ENCODE measurements at places on chromosomes 5 and 9.

GRCh38 chr5:88045931-88046461, 222.6 kb downstream of the TMEM161B start:
- no peak for DNase-seq

DNA sequence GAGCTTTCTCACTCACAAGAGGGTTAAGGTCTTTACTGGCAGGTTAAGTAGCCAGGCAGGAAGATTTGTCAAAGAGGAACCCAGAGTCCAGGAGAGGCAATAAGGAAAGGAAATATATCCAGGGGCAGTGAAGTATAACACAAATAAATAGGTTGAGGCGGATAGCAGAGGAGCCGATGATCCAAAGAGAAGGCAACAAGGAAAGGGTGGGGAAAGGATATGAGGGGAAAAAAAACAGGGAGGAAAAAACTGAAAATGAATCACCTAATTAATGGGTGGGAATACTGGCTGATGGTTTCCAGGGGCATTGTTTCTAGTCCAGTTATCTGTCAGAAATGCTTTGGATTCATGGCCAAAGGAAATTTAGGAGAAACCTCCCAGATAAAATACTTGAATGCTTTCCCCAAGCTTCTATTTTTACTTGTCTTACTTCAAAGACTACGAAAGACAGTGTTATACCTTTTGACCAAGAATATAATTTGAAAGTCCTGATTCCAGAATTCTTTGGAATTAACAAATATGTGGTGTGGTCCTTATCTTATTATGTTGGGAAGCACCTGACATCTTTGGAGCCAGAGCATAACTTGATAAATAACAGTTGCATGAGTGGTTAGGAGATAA, 146.5 kb downstream of the AOPEP start:
- DNase-seq, result no peak

GRCh38 chr5:137688210-137688840, 47.6 kb downstream of the KLHL3 start:
- DNase-seq, result no peak

- no peak for DNase-seq
These were observed 28.9 kb downstream of the PLAC8L1 start for GRCh38 chr5:146076455-146076854.

DNA sequence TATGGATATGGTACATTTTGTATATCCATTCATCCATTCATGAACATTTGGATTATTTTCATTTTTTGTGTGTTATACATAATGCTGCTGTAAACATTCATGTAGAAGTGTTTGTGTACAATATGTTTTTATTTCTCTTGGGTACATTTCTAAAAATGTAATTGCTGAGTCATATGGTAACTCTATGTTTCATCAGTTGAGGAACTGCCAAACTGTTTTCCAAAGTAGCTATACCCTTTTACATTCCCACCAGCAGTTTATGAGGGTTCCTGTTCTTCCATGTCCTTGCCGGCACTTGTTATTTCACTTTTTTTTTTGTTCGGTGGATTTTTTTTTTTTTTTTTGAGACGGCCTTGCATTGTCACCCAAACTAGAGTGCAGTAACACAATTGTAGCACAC, 54.0 kb upstream of the MCCC2 start:
- no peak for DNase-seq

- DNase-seq, result no peak
These were observed 32.6 kb downstream of the WDR36 start for GRCh38 chr5:111124793-111125192.

DNA sequence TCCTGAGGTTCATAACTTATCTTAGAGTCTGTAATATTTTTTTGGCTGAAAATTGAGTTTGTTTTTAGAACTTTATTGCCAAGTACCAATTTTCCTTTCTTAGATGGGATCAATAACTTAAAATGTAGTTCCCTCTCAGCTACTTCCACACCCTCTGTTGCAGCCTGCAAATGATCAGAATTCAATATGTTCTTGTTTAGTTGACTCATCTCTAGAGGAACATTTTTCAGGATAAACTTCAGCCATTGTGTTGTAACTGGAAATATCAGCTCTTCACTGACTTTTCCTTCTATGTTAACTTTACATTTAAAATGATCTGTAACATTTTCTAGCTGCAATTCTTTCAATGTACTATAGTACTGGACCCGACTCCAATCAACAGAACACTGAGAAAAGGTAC, 115.7 kb downstream of the ESM1 start:
- DNase-seq, result no peak

DNA sequence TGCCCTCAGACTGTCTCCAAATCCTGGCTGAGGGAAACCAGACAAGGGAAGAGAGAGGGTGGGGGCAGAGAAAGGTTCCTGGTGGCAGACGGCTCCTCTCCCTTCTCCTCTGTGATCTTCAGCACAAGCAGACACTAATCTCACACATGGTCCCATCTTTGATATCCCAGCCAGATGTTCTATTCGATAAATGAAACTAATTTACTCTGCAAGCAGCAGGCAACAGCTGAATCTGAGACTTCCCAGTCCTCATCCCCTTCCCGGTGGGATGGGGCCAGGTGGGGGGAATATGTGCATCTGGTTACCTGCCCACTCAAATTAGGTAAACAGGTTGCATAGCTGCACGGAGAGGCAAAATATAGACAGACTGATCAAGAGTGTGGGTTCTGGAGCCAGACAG, 208.9 kb upstream of the PANK3 start:
- DNase-seq, result no peak

DNA sequence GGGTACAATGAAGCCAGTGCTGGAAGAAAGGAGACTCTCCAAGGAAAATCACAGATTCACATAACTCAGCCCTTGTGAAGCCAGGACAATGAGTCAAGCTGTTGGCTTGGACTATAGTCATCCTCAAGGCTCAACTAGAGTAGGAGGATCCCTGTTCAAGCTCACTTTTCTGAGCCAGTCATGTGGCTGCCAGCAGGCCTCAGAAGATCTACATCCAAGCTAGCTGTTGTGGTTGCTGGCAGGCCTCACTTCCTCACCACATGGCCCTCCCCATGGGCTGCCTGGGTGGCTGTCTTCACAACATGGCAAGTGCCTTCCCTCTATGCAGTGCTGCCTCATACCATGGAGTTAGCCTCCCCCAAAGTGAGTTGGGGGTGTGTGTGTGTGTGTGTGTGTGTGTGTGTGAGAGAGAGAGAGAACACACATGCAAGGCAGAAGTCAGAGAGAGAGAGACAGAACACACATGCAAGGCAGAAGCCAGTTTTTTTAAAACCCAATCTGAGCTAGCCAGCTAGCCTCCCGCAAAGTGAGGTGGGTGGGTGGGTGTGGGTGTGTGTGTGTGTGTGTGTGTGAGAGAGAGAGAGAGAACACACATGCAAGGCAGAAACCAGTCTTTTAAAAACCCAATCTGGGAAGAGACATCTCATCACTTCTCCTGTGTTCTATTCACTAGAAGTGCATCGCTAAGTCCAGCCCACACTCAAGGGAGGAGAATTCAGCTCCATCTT, 17.1 kb downstream of the SCAI start:
- peak; percentile 51 for DNase-seq

DNA sequence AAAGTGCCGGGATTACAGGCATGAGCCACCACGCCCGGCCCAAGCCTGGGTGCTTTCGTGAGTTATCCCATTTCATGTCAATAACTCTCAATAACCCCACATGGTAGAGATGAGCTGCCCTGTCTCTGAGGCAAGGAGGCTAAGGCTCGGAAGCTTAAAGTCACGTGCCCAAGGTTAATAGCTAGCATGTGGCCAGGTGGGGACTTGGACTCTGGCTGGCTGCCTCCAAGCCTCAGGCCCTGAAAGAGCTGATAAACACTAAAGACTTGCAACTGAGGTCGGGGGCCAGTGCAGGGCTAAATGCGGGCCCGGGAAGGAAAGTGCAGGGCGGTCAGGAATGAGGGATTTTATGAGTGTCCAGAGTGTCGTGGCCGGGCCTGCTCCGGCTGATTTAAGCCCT, 30.9 kb upstream of the BARHL1 start:
- DNase-seq, result no peak

- no peak for DNase-seq
These were observed 10.2 kb upstream of the LCP2 start for GRCh38 chr5:170307575-170308465.

- DNase-seq, result peak; percentile 76
These were observed 12.7 kb downstream of the STK10 start for GRCh38 chr5:172175263-172175719.

DNA sequence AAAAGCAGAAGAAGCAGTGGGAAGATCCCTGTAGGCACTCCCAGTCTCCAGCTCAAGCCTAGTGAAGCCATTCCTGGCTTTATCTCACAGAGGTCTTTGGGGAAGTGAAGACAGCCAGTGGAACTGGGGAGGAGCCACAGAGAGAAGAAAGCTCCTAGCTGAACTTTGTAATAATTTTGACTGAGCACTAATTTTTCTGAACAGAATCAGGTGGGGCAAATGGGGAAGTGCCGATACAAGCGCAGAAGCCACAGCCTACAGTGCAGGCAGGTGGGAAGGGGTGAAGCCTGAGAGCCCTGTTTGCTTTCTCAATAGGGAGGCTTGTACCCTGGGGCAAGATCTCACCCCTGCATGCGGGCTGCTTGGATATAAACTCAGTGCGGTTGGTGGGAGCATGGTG, 48.4 kb upstream of the SNAPC3 start:
- DNase-seq, result no peak

- DNase-seq, result no peak
These were observed 13.8 kb downstream of the DNM1 start for GRCh38 chr9:128216781-128217553.

DNA sequence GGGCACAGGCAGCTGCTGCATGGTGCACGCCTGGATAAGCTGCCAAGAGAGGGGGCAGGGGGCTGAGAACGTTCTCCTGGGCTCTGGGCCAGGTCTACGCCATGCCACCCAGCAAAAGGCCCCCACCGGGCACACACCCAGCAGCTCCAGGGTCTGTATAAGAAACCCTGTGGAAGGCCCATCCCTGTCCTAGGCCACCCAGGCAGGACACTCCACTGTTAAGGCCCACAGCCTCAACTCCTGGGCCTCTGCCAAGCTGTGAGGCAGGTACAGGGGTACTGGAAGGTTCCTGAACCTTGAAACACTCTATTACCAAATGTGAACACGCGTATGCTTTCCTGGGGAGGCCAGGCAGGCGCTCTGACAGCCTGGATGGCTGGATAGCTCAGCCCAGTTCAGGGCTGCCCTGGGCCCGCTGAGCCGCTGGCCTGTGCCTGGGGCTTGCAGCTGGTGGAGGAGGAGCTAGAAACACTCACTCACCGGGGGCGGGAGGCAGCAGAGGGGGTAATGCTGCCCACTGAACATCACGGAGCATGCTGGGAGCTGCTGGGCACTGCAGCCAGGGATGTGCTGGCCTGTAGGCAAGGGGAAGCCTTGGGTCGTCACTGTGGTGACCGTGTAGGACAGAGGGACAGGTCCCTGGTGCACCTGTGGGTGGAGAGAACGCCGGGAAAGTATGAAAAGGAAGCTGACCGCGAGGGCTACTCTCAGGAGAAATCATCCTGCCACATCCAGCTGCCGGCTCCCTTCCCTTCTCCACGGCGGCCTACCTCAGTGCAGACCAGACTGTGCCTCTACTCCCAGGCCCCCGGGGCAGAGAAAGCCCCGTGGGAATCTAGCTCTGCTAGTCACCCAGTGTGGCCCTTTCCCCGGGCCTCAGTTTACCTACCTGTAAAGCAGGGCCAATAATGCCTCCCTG, 6.0 kb downstream of the RNF44 start:
- no peak for DNase-seq

DNA sequence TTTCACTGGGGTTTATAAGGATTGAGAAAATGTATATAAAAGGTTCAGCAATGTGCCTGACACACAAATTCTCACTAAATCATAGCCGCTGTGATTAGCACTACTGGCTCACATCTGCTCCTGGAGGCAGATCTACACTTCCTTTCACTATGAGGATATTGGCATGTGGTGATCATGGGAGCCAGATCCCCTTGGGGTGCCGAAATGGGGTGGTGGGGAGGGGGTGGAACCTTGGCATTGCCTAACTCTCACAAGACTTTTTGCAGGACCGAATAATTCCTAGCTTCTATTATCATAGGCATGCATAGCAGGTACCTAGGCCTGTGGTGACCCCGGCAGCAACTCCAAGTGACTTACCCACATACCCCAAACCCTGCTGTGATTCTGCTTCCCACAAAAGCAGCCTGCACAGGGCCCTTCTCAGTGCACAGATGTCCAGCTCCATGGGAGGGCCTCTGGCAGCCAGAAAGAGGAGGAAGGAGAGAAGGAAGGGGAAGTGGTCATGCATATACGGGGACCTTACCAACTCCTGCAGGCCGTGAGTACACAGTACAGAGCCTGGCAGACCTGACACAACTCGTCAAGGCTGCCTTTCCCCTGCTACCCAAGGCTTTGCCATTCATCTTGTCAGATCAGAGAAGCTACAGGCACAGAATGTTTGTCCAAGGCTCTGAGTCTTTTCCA, 61.3 kb upstream of the IQGAP2 start:
- no peak for DNase-seq

- DNase-seq, result no peak
These were observed 231.5 kb upstream of the PPP1R2B start for GRCh38 chr5:156618601-156619000.

DNA sequence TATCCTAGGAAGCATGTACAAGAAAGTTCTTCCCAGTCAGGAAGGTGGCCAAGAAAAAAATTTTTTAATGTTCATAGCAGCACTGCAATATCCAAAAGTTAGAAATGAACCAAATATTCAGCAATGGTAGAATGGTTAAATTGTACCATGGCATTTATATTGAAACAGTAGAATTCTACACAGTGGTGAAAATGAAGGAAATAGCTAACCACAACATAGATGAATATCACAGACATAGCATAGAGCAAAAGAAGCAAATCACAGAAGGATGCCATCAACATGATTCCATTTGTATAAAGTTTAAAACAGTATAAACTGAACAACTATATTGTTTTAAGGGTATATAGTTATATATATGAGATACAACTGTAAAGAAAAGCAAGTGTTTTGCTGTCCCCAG, 10.7 kb upstream of the ANKDD1B start:
- DNase-seq, result no peak

- no peak for DNase-seq
These were observed 459.1 kb downstream of the EBF1 start for GRCh38 chr5:158640593-158640980.

DNA sequence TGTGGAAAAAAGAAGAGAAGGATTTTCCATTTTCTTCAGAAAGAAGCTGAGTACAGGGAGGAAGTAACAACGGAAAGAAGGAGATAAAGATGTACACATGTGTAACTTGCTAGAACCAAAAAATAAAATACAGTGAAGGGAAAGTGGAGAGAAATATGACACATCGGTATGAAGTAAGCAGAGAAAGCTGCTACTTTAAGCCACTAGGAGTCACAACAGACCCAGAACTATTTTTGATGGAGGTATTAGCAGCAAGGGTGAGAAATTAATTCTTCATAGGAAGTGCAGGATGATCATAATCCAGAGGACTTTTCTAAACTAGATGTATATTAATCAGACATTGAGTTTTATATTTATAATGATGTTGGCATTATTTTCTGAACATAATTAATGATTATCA, 88.5 kb downstream of the FAM174A start:
- no peak for DNase-seq

GRCh38 chr5:134124289-134125038, 10.0 kb downstream of the TCF7 start:
- DNase-seq, result no peak

- DNase-seq, result no peak
These were observed 11.4 kb downstream of the BASP1 start for GRCh38 chr5:17228821-17229291.

GRCh38 chr5:139651043-139651834, 3.1 kb downstream of the CXXC5 start:
- DNase-seq, result no peak

GRCh38 chr5:38316544-38317224, 58.3 kb downstream of the EGFLAM start:
- no peak for DNase-seq

GRCh38 chr5:150765799-150766169, 7.0 kb upstream of the DCTN4 start:
- DNase-seq, result no peak
